ENCODE measurements at places on chromosomes 2 and 18.

DNA sequence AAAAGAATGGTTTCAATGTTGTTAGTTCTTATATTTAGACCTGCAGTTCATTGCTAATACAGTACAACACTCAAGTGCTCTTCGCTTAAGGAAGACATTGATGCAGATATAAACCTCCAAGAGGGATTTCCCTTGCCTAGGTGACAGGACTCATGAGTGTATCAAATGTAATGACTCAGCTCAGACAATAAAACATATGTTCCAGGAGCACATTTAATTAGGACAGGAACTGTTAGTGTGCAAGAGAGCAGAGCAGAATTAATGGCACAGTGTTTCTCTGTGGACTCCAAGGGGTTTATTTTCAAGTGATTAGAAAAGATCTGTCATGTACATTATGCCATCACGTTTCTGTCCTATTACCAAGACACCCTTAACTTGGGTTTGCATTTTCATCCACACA is 375.0 kb downstream of the LRRTM4 start:
- no peak for DNase-seq

GRCh38 chr2:238182362-238182761 is 21.1 kb downstream of the ILKAP start:
- no peak for DNase-seq

DNA sequence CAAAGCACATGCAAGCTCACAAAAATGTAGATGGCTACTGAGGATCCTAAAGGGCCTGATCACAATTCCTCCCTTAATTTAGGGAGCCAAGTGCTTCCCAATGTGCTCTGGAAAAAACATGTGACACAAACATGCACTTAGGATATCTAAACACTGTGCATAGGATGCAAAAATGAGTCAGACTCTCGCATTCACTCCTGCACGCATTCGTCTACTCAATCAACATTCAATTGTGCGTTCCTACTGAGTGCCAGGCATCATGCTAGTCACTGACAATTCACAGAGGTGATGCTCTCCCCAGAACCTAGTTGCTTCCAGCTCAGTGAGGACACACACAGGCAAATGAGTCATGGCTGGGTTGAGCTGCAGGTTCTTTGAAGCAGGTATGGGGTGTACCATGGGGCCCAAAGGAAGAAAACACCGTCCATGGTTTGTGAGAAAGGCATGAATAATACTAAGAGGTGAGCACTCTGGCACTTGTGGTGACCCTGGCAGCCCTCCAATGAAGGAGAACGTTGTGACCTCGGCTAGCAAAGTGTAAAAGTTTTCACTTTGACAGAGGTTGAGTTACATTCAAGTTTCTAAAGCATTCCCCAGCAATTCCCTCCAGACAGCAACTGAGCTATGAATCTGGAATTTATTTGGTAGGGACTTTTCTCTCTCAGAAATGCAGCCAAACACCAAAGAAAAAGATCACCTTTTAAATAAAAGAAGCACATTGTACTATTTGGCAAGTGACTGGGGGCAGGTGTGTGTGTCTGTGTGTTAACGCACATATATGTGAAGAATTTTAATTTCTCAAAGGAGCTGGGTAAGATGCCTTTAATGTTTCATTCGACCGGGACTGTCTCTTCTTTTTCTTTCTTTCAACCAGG is 173.3 kb downstream of the ALPK2 start:
- no peak for DNase-seq

DNA sequence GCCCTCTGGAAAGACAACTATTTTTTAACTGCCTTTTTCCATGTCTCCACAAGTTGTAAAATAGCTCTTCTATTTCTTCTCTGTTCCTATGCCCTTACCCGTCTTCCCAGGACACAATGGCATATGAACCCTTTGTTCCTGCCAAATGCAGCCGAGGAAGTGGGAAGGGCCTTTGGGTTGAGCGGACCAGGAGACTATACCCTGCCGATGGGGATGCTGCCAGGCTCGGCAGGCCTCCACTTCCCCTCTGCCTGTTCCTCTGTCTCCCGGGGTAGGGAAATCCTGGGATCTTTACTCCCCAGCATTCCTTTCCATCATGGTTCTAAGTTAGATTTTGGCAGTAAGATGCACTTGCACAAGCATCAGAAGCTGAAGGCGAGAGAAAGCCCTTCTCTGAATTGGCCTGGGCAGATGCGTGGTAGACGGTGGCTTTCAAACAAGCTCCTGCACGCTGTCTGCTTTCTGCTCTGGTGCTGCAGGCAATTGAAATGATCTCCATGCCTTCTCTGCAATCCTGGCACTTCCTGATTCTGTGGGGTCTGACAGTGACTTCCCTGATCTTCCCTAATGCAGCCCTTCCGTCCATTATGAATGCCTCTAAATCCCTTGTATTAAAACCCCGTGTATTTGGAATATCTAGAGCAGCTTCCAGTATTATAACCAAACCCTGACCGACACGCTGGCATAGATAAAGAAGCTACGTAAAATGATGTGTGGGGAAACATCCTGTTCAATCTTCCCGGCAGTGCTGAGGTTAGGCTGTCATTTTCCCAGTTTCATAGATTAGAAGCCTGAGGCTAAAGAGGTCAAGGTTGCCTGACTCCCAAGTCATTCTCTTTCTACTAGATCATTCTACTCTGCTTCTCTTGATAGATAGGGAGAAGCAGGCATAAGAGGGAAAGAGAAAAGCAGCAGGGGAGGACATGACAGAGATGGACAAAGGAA is 69.8 kb downstream of the MCFD2 start:
- DNase-seq, result no peak

- no peak for DNase-seq
Observed at GRCh38 chr18:34600874-34601656, 109.0 kb upstream of the DTNA start.

DNA sequence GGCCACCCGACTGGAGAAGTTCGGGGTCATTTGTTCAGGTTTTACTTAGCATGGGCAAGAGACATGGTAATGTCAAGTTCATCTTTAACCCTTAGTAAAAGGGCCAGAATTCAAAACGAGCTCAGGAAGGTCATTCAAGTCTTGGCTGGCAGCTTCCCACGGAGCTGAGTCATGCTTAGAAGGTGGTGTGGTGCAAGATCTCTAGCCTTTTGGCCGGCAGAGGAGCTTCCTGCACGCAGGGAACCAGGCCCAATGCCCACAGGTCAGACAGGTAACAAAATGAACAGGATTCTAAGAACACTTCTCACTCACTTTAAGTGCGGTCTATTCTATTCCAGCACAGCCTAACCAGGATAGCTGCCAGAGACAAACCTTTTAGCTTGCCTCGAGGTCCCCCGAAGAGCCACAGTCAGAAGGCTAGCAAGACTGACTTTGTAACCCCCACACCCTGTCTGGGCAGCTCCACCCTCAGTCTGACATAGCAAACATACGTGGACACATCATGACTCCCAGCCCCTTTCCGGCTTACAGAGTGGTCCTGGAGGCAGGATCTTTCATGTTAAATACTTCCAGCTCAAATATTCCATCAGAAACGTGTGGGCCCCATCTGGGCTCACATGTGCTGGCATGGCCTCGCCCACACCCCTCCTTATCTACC is 292.7 kb downstream of the BCL11A start:
- no peak for DNase-seq

GRCh38 chr18:54140641-54141040 is 83.8 kb downstream of the MBD2 start:
- no peak for DNase-seq

GRCh38 chr2:39492716-39493115 is 55.6 kb upstream of the MAP4K3 start:
- peak; percentile 58 for DNase-seq

DNA sequence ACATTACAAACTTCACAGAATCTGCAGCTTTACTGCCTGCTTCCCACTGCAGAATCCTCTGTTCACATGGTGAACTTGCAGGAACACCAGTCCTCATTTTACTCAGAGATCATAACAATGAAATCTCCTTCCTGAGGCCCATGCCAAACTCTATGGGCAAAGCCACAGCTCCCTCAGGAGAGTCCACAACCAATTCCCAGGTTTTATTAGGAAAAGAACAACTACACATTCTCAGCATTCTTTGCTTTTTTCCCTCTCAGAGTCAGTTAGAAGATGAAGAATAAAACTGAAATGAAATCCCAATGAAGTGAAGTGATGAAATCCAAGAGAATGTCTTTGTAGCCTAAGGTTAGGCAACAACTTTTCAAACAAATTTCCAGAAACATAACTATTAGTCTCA is 233.7 kb downstream of the DSEL start:
- no peak for DNase-seq

DNA sequence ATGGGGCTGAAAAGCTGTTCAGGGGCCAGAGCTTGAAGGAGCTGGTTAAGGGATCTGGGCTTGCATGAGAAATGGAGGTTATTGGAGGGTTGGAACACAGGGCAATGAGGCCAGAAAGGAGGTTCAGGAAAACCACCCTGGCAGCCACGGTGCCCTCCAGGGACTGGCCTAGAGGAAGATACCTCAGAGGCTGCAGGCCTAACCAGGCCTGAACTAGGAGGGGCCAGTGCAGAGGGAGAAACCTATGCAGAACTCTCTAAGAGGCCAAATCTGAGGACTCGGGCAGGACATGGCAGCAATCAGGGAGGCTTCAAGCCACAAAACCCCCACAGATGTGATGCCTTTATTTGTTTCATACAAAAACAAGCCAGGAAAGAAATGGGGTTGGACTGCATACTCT is 66.8 kb downstream of the BIN1 start:
- DNase-seq, result no peak

- DNase-seq, result no peak
Observed at GRCh38 chr2:187915810-187916209, 361.6 kb upstream of the TFPI start.

- no peak for DNase-seq
Observed at GRCh38 chr18:55097456-55098170, 138.4 kb upstream of the CCDC68 start.

DNA sequence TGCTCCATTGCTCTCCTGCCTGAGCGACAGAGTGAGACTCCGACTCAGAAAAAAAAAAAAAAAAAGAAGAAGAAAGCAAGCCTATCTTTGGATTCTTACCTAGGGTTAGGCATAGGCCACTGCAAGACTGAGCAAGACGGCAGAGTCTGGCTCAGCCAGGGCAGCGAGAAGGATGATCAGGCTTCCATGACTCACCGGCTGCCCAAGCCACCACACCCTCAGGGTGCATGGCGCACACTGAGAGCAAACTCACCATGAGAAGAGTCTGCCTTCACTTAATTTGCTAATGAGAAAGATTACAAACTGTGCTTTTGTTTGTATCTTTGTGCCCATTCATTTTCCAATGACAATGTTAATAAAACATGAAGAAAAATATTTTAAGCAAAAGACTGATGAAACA is 8.2 kb downstream of the FAM110C start:
- DNase-seq, result no peak

DNA sequence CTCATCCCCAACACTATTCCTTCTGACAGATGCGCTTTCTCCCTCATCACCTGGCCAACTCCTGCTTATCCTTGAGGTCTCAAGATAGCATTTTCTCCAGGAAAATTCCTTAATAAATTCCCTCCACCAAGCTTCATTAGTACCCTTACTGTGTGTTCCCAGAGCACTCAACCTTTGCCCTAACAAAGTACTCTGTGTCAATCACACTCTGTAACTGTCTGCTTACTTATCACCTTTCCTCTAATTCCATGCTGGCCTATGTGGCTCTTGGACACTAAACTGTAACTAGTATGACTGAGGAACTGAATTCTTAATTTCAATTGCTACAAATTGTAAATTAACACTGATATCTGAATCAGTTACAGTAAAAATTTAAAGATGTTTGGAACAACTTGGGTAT is 17.9 kb upstream of the NEUROD1 start:
- no peak for DNase-seq

- peak; percentile 67 for DNase-seq
Observed at GRCh38 chr2:9779596-9780264, 63.5 kb upstream of the TAF1B start.

GRCh38 chr2:20737505-20737904 is 70.6 kb downstream of the GDF7 start:
- DNase-seq, result peak; percentile 24

DNA sequence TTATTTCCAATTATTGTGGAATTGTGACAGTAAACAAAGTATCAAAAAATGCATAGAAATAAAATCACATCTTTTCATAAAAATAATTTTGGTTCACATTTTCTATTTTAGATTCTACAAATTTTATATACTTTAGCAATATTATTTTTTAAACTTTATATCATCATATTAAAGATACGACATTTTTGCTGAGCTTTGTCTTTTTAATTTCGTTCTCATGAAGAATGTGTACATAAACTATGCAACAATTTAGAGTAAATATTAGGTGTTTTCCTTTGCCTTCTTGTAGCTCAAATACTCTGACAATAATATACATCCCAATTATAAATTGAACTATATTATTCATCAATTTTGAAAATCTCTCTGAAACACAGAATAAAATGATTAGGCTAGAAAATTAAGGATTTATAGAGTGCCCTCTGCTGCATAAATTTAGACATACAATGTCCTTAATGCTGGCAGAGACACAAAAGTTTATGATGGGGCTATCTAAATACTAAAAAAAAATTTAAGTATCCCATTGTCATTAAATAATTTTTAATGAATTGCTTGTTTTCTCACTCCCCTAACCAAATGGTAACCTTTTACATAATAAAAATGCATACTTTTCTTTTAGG is 45.7 kb downstream of the CCDC102B start:
- no peak for DNase-seq

GRCh38 chr18:31218671-31219383 is 56.2 kb upstream of the DSC1 start:
- no peak for DNase-seq

DNA sequence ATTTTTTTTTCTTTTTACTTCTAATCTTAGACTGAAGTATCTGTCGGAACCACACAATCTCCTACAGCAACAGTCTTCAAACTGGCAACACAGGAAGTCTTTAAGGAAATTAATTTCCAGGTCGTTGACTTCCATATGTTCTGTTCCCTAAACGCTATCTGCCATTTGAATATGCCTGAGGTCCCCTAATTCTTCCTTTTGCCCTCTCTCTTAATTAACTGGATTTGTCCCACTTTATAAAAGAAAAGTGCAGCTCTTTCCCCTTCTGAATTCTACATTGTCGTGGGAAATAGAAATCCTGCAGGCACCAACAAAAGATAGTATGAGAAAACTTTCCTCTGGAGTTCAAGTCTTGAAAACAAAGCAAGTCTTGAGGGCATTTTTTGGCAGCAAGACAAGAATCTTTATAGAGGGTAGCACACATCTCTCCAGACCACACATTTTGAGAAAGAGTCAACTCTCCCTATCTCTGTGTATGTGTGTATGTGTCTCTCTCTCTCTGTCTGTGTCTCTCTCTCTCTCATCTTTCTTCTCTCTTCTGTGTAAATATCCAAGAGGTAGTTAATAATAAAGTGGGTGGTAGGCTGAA is 879.8 kb downstream of the SOCS6 start:
- no peak for DNase-seq

- no peak for DNase-seq
Observed at GRCh38 chr2:129142465-129142864, 823.8 kb upstream of the HS6ST1 start.

GRCh38 chr2:241550616-241551580 is 7.6 kb upstream of the BOK start:
- no peak for DNase-seq

- DNase-seq, result no peak
Observed at GRCh38 chr2:205713086-205713485, 30.8 kb downstream of the NRP2 start.

DNA sequence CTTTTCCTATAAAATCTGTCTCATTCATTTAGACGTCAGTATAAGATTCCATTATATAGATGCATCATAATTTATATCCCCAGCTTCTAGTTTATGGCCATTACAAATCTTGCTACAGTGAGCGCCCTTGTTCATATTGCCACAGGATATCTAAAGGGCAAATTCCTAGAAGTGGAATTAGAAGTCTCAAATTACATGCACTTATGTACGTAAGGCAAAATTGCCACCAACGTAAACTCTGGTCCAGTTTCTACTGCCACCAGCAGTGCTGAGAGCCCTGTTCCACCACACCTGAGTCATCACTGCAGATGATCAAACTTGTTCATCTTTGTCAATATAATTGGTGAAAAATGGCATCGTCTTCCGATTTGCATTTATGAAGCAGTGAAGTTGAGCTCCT is 90.9 kb upstream of the ID2 start:
- DNase-seq, result no peak

Data from NAMALWA (cell line).